ENCODE measurements at places on chromosomes 4 and X. TPM values are rescaled to one million over a fixed set of nuclear protein-coding genes. Genes with fewer than 3 reads are reported as not detected.

Gene ZIC3
- total RNA-seq: not detected

Gene ASB12
- not detected for total RNA-seq

Gene GLRA2
- total RNA-seq: not detected

Gene VCX2
- not detected for total RNA-seq

Gene STATH
- not detected for total RNA-seq

Gene YY2
- 1.7 TPM for total RNA-seq

DNA sequence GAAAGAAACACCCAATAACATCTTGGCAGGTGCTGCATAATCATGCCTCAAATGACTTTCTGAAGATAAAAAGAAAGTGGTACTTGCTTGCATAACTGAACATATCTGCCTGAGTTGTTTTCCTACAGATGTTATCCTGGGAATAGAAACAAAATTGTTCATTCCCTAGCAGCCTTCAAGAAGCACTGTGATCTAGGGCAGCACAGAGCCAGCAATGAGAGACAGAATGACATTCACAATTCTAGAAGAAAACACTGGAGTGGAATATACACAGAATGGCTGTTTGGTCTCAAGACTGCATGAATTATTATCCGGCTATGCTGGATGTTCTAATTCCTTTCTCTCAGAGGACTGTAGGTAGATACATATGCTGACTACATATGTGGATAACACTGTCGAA, 790.9 kb downstream of the PDHA2 start:
- no peak for DNase-seq
- no peaks in the 10 kb centered on the region for H3K27me3 ChIP-seq
- H3K27ac ChIP-seq: no peak overlapping the region
- no peaks in the 10 kb centered on the region for H3K36me3 ChIP-seq

GRCh38 chrX:5113128-5113527, 1115.5 kb downstream of the NLGN4X start:
- H3K27ac ChIP-seq: no peak overlapping the region
- no peaks in the 10 kb centered on the region for H3K27me3 ChIP-seq
- no peaks in the 10 kb centered on the region for H3K36me3 ChIP-seq
- H3K4me1 ChIP-seq: no peaks in the 10 kb centered on the region
- DNase-seq: no peak
- no peak overlapping the region for H3K4me3 ChIP-seq

GRCh38 chrX:152614791-152615190, 22.9 kb upstream of the GABRQ start:
- H3K4me1 ChIP-seq: no peaks in the 10 kb centered on the region
- H3K27me3 ChIP-seq: no peaks in the 10 kb centered on the region
- H3K4me3 ChIP-seq: no peak overlapping the region
- no peaks in the 10 kb centered on the region for H3K36me3 ChIP-seq

GRCh38 chr4:181756451-181757095, 486.6 kb upstream of the TENM3 start:
- H3K36me3 ChIP-seq: no peaks in the 10 kb centered on the region
- H3K4me1 ChIP-seq: no peaks in the 10 kb centered on the region
- DNase-seq: no peak
- no peaks in the 10 kb centered on the region for H3K27me3 ChIP-seq
- H3K4me3 ChIP-seq: no peak overlapping the region

- no peak for DNase-seq
- no peaks in the 10 kb centered on the region for H3K4me1 ChIP-seq
- no peak overlapping the region for H3K4me3 ChIP-seq
- H3K27me3 ChIP-seq: no peaks in the 10 kb centered on the region
- H3K27ac ChIP-seq: no peak overlapping the region
- H3K36me3 ChIP-seq: no peaks in the 10 kb centered on the region
Observed at GRCh38 chr4:166518776-166519175, 645.7 kb downstream of the TLL1 start.

GRCh38 chr4:165388756-165389155, 9.9 kb downstream of the CPE start:
- H3K27ac ChIP-seq: no peak overlapping the region
- no peak overlapping the region for H3K4me3 ChIP-seq
- DNase-seq: no peak
- H3K36me3 ChIP-seq: no peaks in the 10 kb centered on the region
- peaks cover 21% of the 10 kb centered on the region for H3K27me3 ChIP-seq
- H3K4me1 ChIP-seq: no peaks in the 10 kb centered on the region

DNA sequence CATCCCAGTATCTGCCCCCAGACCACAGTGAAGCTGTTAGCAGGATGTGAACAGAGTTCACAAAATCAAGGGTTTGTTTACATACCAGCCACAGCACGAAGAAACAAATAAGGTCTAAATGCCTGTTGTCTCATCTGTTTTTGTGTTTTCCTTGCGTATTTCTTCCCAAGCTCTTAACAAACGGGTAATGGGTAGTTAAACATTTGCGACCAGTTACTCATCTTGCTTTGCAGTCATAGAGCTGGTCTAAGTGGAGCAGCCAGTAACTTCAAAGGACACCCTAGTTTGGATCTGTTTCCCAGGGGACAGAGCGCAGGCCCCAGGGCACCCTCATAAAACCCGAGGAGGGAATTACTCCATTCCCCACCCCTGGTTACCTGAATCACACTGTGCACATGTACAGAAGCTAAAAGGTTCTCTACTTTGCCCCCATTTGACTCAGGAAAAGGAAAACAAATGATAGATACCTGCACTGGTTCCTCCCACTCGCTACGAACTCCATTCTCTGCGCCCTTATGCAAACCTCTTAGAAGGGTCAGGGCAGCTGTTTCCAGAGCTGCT, 68.8 kb downstream of the MAML3 start:
- no peak overlapping the region for H3K4me3 ChIP-seq
- no peak for DNase-seq
- H3K36me3 ChIP-seq: peaks cover 5% of the 10 kb centered on the region
- peaks cover 44% of the 10 kb centered on the region for H3K4me1 ChIP-seq
- no peak overlapping the region for H3K27ac ChIP-seq

DNA sequence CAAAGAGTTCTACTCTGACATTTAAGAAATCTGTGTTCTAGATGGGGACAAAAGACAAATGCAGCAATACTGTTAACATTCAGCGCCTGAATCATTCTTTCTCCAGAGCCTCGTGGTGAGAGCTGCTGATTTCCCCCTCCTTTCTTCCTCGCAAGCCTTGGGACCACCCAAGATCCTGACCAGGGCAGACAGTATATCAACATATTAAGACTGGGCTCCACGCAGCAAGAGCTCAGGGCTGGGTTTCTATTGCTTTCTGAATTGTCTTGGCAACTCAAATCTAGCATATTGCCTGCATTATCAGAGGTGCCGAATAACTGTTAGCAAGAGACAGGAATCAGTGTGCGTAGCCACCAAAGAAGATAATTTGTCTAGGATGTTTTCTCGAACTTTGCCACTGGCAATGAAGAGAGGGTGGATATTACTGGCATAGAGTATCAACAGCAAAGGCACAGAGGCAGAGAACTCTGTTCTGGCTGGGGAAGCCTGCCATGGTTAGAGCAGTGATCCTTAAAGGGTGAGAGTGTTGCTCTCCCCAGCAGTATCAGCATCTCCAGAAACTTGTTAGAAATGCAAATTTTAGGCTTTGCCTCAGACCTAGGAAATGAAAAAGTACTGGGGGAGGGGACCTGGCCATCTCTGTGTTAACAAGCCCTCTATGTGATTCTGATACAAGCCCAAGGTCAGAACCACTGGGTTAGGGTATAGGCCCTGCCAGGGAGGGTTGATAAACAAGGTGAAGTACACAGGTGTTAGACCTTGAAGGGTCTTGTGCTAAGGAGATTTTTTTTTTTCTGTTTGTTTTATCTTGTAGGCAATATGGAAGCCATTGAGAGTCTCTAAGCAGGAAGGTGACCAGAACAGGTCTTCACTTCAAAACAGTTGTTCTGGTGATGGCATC, 46.2 kb upstream of the MID1IP1 start:
- no peak overlapping the region for H3K4me3 ChIP-seq
- no peak overlapping the region for H3K27ac ChIP-seq
- no peak for DNase-seq
- no peaks in the 10 kb centered on the region for H3K27me3 ChIP-seq
- H3K36me3 ChIP-seq: no peaks in the 10 kb centered on the region

DNA sequence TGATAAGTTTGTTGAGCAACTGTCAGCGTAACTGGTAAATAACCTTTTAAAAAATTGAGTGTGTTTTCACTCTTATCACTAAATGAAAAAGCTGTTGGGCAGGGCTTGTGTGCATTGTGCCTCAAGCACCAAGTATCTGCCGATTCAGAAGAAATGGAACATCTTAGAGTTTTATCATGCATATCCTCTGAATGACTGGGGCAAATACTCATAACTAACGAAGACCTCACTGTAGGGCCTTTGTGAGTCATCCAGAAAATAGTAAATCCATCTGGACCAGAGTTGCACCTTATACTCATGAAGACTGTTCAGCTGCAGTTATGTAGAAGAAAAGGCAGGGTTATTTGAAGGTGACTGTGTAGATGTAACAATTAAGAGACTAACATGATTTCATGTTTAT, 222.1 kb downstream of the CAMK2D start:
- peak overlapping the region; percentile 85 for H3K27ac ChIP-seq
- H3K4me1 ChIP-seq: peaks cover 45% of the 10 kb centered on the region
- no peak for DNase-seq

- H3K4me1 ChIP-seq: no peaks in the 10 kb centered on the region
- no peak for DNase-seq
- no peak overlapping the region for H3K4me3 ChIP-seq
- no peaks in the 10 kb centered on the region for H3K27me3 ChIP-seq
- no peaks in the 10 kb centered on the region for H3K36me3 ChIP-seq
Observed at GRCh38 chr4:28177641-28178040, 1317.0 kb downstream of the STIM2 start.

- peak overlapping the region; percentile 90 for H3K27ac ChIP-seq
- peaks cover 12% of the 10 kb centered on the region for H3K36me3 ChIP-seq
- H3K27me3 ChIP-seq: no peaks in the 10 kb centered on the region
- H3K4me3 ChIP-seq: peak overlapping the region; percentile 99
Observed at GRCh38 chrX:123959281-123960063, 2.0 kb upstream of the STAG2 start.

DNA sequence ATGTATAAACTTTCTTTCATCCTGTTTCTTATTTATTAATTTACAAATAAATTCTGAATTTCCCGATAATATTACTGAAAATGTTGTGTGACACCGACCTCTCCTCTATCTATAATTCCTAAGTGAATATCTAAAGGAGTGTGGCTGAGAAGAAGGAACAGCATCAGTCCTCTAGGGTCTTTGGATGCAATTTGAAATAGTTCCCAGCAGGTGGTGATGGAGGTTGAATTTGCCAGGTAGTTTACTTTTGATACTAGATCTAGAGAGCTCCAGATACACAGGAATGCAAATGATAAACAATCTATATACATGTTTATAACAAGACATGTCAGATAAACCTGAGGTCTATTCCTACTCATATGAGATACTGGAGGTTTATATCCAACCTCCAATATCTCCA, 305.4 kb downstream of the PCDH18 start:
- no peak for DNase-seq
- H3K4me1 ChIP-seq: no peaks in the 10 kb centered on the region
- H3K4me3 ChIP-seq: no peak overlapping the region
- no peaks in the 10 kb centered on the region for H3K27me3 ChIP-seq
- H3K27ac ChIP-seq: no peak overlapping the region

- H3K27me3 ChIP-seq: no peaks in the 10 kb centered on the region
- peak overlapping the region; percentile 73 for H3K27ac ChIP-seq
- DNase-seq: no peak
- H3K4me3 ChIP-seq: no peak overlapping the region
Observed at GRCh38 chrX:48923771-48924170, 4.9 kb upstream of the PIM2 start.

- no peak overlapping the region for H3K27ac ChIP-seq
- no peaks in the 10 kb centered on the region for H3K27me3 ChIP-seq
- H3K4me1 ChIP-seq: no peaks in the 10 kb centered on the region
- DNase-seq: no peak
- H3K36me3 ChIP-seq: peaks cover 48% of the 10 kb centered on the region
Observed at GRCh38 chr4:123050018-123050417, 127.6 kb upstream of the NUDT6 start.

DNA sequence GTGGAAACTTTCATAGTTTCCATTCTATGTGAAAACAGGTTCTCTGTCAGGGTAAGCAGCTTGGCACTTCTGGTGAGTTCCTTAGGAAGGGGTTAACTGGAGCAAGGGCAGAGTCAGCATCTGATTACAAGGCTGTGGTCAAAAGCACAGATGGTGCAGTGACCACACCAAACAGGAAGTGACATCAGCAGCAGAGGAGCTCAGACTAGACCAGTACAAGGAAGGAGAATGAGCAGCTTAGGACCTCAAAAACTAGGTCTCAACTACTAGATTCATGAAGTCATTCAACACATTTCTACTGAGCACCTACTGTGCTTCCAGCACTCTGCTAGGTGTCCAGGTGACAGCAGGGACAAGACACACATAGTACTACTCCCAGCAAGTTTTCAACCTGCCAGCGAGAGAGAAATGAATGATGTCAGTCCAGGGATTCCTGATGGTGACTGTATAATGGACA, 130.2 kb downstream of the AMELX start:
- no peak overlapping the region for H3K4me3 ChIP-seq
- no peak overlapping the region for H3K27ac ChIP-seq
- no peak for DNase-seq
- no peaks in the 10 kb centered on the region for H3K4me1 ChIP-seq

- no peak overlapping the region for H3K27ac ChIP-seq
- DNase-seq: no peak
- no peaks in the 10 kb centered on the region for H3K27me3 ChIP-seq
- no peak overlapping the region for H3K4me3 ChIP-seq
- H3K4me1 ChIP-seq: no peaks in the 10 kb centered on the region
Observed at GRCh38 chr4:76831711-76832373, 66.1 kb downstream of the SOWAHB start.

DNA sequence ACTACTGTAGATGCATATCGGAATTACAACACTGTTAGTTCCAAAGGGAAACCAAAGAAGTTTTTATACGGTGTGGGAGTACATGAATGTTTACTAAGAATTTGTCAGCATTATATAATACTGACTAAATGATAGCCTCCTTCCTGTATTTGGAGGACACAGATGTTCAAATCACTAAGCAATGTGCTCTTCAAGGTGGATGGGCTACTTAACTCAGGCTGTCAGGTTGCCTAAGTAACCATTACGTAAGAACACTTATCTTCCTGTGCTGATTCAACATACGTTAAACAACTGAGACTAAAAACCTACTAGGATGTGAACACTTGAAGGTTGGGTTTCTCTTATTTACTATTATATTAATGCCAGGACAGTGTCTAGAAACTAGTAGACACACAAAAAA, 81.9 kb upstream of the HPGD start:
- H3K27me3 ChIP-seq: no peaks in the 10 kb centered on the region
- H3K27ac ChIP-seq: no peak overlapping the region
- DNase-seq: no peak
- no peaks in the 10 kb centered on the region for H3K4me1 ChIP-seq
- no peak overlapping the region for H3K4me3 ChIP-seq
